ENCODE measurements at places on chromosomes 5 and 9.
A peak's percentile ranks its signal among the peaks of the same experiment; 100 is the strongest.

GRCh38 chr5:88883836-88884607, 1.0 kb upstream of the MEF2C start:
- no peak for DNase-seq

- no peak for DNase-seq
Observed at GRCh38 chr5:8329773-8330172, 460.8 kb downstream of the MTRR start.

GRCh38 chr5:74112372-74113195, 486.6 kb downstream of the ARHGEF28 start:
- no peak for DNase-seq

GRCh38 chr5:6659941-6660684, 26.9 kb downstream of the SRD5A1 start:
- DNase-seq, result no peak

DNA sequence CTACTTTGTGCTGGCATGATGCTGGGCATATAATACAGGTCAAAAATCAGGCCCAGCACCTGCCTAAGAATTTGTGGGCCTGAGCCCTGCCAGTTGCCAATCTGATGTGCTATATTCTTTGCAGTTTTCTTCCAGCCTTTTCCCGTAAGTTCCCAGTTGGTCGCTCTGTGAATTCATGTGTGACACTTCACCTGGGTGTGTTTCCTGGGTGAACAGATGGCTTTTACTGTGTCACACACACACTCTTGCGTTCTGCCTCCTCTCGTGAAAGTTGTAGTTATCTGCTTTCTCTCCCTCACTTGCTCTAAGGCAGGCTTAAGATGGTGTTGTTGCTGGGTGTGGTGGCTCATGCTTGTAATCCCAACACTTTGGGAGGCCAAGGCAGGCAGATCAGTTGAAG, 153.5 kb upstream of the DMRT1 start:
- DNase-seq, result no peak

GRCh38 chr9:127059765-127060361, 62.6 kb downstream of the ANGPTL2 start:
- no peak for DNase-seq

GRCh38 chr9:93265301-93265971, 81.5 kb downstream of the WNK2 start:
- DNase-seq, result no peak

GRCh38 chr5:32027093-32027716, 146.9 kb downstream of the GOLPH3 start:
- no peak for DNase-seq

DNA sequence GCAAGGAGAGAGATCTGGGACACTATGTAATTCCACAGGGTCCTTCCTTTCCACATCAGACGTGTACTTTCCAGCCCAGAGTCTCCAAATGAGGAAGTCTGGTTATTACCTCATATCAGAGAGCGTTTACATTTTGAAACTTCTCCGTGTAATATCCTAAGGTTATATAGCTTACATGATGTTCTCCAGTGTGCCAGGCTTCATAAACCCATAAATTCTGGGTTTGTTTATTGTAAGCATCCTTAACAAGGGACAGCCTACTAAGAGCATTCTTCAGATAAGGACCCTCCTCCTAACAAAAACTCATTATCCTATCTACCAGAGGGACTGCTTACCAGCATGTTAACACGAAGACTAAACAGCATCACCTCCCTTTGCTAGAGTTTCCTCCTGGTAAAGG, 17.9 kb downstream of the SRFBP1 start:
- DNase-seq, result no peak

GRCh38 chr9:99576002-99576401, 245.7 kb upstream of the NR4A3 start:
- no peak for DNase-seq

GRCh38 chr9:1042466-1042865, 7.7 kb upstream of the DMRT2 start:
- DNase-seq, result peak; percentile 32

DNA sequence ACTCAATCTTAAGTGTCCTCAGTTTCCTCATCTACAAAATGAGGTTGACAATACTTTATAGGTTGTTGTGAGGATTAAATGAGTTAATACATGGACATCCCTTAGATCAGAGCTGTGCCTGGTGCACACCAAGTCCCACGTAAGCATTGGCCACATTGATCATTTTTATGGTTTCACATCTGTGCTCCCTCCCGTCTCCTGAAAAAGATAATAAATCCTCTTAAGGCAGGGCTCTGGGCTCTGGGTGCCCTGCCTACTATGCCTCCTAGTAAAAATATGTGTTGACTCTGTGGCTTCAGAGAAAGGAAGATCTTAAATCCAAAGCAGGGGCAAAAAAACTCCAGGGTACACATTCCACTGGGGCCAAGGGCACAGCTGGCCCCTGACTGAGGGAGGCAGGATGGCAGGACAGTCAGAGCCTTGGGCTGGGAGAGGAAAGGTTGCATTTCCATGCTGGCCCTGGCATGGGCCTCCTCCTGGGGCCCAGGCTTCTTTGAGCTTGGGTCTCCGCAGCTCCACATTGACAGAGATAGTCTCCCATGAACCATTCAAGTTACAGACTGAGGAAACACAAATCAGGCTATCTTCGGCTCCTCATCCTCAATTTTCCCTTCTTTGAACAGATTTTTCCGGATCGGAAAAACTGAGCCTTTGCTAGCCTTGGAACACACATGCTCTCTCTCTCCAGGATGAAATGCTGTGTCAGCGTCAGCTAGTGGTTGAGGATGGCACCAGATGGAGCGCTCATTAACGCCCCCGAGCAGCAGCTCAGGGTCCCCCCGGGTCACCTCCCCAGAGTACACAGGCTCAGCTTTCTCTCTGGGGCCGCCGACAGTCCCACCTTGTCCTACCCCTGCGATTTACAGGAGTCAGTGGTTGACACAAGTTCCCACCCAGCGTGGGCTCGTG, 22.4 kb upstream of the KIF12 start:
- DNase-seq, result no peak

- no peak for DNase-seq
Observed at GRCh38 chr5:68557162-68557936, 341.8 kb downstream of the PIK3R1 start.

GRCh38 chr9:84860249-84861115, 191.0 kb downstream of the NTRK2 start:
- DNase-seq, result no peak

DNA sequence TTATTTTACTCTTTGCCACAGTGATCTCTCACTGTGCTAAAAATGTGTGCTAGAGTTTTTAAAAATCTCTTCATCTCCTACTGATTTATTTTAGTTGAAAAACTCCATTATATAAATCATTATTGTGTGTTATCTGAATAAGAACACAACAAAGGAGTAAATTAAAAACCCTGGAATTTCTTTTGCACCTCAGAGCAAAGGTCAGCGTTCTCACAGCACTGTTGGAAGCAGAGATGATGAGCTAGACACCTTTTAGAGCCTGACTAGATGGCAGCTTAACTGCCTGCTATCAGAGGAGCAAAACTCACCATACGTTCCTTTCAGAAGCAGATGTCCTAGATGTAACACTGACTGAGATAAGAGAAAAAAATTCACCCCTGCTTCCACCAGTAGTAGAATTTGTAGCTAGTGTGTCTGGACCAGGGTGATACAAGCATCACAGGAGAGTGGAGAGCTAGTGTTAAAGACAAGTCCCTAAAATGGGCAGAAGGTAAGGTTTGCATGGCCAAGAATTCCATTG, 147.1 kb downstream of the ENTREP1 start:
- DNase-seq, result no peak

GRCh38 chr5:1827886-1828397, 26.7 kb downstream of the NDUFS6 start:
- DNase-seq, result peak; percentile 12

GRCh38 chr9:115277301-115277700, 159.3 kb upstream of the TNC start:
- DNase-seq, result no peak

- no peak for DNase-seq
Observed at GRCh38 chr5:134245101-134245604, 19.3 kb upstream of the PPP2CA start.
